ENCODE measurements at places on chromosomes 4 and X.

DNA sequence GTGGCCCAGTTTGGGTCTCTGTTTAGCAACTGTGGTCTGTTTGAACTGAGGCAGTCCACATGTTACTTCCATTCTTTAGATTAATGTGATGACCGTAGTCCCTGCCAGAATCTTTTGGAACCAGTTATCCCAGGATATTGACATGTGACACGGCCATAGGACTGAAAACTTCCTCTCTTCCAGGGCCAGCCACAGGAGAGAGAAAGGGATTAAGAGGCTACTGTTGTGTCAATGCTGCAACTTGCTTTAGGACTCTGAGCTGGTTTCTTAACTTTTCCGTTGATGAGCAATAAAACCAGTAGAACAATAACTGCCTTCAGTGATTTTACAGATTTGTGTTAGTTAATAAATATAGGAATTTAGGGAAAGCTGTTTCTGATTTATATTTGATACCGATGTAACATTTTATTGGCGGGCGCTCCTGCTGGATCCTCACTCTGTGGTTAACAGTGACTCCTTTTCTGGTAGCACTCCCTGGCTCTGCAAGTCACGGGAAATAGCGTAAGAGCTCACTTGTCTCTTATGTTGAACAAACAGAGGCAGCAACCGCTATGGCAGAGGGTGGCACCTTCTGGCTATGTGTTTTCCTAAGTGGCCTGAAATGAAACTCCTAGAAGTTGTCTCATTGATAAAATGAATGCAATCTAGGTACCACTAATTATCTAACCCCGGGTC lies 2.5 kb downstream of the TENM3 start:
- DNase-seq, result peak; percentile 19

DNA sequence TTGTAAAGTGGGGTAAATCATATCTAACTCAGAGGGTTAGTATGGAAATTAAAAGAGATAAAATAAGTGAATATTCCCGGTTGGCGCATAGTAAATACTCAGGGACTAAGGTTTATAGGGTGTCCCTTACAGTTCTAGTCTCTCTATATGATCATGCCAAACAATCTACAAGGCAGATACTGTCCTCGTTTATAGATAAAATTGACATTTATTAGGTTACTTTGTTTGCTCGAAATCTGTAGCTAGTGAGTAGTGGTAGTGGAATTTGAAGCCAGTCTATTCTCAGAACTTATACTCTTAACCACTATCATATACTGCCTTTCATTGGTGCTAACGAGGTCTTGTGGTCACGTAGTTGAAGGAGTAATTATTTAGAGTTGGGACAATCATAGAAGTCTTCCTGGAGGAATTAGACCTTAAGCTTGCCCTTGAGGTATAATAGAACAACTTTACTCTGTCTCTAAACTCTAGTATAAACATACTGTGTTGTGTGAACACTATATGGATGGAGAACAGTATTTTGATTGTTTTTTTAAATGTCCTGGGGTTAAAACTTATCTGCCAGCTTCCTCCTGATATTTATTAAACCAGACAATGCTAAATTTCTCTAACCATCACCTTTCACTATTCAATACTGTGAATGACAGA lies 324.0 kb downstream of the STIM2 start:
- no peak for DNase-seq

DNA sequence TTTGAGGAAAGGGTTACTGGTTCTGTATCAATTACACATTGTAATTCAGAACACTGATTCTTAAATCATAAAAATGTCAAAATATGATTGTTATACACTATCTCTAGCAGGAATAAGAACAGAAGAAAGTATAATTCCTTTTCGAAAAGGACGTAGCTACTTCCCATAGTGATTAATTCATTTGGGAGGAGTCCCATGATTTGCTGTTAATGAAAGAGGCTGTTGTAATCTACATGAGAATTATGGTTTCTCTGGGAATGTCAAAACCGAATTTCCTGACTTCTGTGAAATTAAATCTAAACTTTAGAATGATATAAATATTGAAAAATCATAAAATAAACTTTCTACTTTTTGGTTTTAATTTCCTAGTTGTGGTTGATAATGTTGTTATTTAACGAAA lies 191.1 kb upstream of the ETNPPL start:
- DNase-seq, result no peak

DNA sequence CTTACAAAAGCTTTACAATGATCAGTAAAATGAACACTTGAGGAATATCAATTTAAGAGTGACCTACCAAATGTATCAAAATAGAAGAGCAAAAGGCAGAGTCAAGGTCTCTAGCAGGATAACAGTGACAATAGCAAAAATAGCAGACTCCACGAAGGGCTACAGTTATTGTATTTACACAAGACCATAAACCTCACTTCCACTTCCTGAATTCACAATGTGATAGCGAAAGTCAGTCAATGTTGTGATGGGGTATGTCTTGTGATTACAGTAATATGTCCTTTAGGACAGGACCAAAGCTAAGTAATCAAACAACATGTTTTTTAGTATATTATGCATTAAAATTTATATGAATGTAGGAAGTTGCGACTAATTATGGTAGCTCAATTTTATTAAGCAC lies 139.6 kb downstream of the IQCM start:
- DNase-seq, result no peak

DNA sequence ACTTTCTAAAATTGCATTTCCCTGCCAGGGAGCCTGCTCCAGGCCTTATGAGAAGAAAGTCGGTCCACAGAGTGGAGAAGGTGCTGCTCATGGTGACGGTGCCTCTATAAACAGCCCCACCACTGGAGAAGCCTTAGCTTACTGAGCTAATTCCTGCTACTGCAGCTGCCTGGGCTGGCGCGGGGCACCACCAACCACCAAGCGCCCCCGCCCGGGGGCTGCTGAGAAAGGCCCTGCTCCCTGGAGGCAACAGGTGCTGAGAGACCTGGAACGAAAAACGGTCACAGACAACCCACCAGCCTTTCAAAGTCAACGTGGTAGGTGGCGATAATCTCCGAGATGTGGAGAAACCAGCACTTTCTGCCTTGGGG lies 2.9 kb downstream of the HCFC1 start:
- no peak for DNase-seq

- no peak for DNase-seq
Measured at GRCh38 chr4:41432219-41432618, 105.7 kb upstream of the LIMCH1 start.

- no peak for DNase-seq
Measured at GRCh38 chrX:18674417-18674787, 2.5 kb upstream of the RS1 start.

GRCh38 chr4:186347743-186348142 lies 81.8 kb downstream of the F11 start:
- no peak for DNase-seq

- DNase-seq, result peak; percentile 31
Measured at GRCh38 chr4:66178906-66179305, 508.6 kb upstream of the EPHA5 start.

DNA sequence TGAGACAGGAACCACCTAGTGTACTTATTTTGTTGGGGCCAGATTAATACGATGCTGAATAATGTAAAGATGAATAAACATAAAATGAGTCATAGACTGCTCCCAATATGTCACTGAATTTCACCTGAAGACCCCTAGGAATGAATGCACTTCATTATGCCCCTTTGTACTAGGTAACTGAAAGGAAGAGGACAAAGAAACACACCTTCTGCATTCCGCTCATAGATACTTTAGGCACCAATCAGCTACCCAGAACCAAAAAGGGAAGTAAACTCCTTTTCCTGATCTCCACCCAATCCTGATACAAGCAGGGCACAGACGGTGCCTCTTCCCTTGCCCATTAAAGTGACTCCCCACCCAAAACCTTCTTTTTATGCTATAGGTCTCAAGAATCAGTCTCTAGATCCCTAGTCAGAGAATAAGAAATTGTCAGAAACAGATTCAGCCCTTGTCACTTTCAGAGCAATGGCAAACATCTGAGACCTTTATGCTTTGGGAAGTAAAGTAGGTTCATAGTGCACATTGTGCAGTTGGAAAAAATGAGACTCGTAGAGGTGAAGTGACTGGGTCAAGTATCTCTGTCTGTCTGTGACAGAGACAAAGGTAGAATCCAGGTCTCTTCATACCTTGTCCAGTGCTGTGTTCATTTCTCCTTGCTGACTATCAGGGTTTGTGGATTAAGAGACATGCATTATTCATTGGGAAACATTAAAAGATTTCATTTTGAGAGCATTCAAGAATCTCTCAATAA lies 2.3 kb downstream of the GPR174 start:
- no peak for DNase-seq

Data from MCF 10A (cell line).